Stimulated activated CD4-positive, alpha-beta T cell treated with anti-CD3 and anti-CD28 coated beads, TNF-alpha, amount 100 ng/mL, for 48 hours (primary cell): ENCODE measurements at places on chromosomes 6 and 20.

DNA sequence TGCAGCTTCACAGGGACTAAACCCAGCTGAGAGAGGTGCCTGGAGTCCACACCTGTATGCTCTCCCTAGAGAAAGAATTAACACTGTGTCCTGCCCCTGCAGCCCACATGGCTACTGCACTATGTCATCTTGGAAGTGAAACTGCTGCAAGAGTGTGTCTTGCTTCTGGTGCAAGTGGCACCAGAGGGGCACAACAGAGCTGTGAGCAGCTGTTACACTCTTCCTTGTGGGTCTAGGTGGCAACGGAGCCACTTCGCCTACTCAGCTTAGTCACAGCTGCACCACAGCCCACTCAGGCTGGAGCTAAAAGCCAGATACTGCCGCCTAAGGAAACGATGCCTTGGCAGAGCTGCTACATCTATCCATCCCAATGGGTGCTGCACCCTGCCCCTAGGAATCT is 391.4 kb downstream of the COL12A1 start:
- no peak for DNase-seq

- no peak for DNase-seq
Measured at GRCh38 chr6:122400121-122400450, 634 bp downstream of the HSF2 start.

GRCh38 chr6:134047673-134048072 is 4.8 kb downstream of the SLC2A12 start:
- no peak for DNase-seq

DNA sequence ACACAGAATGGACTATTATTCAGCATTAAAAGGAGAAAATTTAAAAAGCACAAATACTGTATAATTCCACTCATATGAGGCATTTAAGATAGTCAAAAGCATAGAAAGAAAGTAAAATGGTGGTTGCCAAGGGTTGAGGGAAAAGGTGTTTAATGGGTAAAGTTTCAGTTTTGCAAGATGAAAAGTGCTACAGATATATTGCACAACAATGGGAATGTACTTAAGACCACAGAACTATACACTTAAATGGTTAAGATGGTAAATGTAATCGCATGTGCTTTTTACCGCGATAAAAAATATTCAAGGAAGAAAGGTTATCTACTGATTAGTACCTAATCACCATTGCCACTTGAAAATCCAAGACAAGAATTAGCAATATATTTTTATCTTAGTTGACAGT is 71.8 kb upstream of the NOX3 start:
- DNase-seq = no peak

DNA sequence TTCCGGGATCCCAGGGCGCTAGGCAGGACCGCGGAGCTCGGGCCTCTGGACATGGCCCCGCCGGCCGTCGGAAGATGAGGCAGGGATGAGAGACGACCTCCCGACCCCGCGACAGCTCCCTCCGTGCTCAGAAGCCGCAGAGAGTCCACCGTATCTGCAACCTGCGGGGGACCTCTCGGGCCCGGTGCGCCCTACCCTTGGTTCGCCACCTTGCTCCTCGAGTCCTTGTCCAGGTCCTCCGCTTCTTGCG is 301 bp downstream of the PPP1R3D start:
- no peak for DNase-seq

DNA sequence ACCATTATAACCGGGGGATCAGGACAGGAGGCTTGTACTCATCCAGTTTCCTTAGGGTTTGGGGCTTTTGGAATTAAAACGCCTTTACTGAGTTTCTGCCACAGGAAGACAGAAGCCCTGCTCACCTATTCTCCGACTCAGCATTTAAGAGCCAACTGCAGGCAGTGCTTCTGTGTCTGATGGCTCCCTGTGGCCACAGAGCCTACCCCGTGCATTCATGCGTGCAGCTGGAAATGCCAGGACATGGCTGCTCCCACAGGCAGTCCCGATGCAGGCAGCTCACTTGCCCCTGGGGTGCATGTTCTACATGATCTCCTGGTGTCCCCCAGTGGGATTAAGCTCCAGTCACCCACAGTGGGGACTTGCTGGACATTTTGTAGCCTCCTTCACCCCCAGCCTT is 22.2 kb downstream of the ZNF831 start:
- no peak for DNase-seq

DNA sequence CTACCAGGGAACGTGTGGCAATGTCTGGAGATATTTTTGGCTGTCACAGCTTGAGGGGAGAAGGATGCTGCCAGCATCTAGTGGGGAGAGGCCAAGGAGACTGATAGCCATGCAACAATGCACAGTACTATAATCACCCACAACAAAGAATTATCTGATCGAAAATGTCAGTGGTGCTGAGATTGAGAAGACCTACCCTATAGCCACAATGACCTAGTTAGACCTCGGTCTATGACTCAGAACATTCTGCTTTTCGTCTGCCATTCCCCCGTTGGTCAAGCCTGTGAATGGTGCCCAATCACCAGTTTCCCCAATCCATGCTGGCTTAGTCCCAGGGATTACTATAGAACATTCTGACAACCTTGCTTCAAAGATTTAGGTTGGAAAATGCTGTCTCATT is 93.5 kb downstream of the TMEM200A start:
- no peak for DNase-seq

- DNase-seq = no peak
Measured at GRCh38 chr6:79648328-79648727, 17.2 kb downstream of the SH3BGRL2 start.

DNA sequence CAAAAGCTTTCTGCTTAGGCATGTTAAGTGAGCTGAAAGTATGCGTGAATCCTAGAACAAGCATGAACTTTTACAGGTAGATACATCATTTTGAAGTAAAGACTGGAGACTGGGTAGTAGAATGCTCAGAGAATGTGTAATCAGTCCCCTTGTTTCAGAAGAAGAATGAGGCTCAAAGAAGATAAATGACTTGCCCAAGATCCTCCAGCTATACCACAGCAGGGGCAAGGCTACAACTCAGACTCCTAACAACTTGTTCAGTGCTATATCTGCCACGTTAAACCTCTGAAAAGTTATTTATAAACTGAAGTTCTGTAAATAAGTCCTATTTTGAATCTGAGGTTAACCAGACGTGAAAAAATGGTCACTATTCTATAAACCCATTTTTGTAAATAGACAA is 2.9 kb downstream of the RIPOR2 start:
- DNase-seq = no peak

DNA sequence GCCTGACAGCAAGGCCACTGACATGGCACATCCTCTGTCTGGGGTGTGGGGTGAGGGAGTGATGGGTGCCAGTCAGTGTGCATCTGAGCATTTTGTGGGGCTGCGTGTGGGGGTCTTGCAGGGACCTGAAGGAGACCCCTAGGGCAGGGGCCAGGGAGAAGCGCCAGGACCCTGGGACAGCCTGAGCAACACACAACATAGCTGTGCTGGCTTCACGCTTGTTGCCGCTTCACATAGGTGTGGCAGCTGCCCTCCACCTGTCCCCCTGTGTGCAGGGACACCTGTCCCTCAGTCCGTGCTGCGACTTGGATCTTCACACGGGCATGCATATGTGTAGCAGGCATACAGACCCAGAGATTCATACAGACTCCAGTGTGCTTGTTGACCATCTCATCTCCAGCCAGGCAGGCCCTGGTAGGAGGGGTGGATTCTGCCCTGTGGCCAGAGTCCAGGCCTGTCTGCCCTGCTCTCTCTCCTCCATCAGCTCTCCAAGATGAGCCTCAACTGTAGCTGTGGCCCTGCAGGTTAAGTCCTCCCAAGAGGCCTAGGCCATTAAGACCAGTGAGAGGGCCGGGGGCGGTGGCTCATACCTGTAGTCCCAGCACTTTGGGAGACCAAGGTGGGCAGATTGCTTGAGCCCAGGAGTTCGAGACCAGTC is 3.2 kb upstream of the NPBWR2 start:
- no peak for DNase-seq

DNA sequence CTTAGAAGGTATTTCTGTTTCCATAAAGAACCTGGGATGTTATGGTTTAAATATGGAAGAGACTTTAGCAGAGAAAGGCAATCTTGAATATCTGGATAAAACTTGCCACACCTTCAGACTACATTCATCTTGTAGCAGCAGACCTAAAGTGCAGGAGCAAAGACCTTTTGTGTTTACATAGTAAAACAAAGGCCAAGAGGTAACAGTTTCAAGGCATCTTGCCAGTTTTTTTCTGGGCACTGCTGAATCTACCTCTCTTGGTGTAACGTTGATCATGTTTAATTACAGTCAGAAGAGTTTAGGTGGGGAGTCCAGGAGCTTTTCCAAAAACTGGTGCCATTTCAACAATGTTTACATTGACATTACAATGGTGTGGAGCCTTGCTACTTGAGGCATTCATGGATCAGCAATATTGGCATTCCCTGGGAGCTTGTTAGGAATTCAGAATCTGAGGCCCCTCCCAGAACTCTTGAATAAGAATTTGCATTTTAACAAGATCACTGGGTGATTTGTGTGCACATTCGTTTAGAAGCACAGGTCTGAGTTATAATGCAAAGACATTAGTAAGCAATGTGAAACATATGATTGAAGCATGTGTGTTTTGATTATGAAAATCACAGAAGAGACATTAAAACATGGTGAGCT is 94.5 kb downstream of the F13A1 start:
- DNase-seq = no peak

GRCh38 chr20:24211972-24212371 is 223.4 kb upstream of the GGTLC1 start:
- DNase-seq = no peak

- DNase-seq = no peak
Measured at GRCh38 chr6:110529907-110530306, 53.5 kb upstream of the SLC22A16 start.

GRCh38 chr6:117034971-117035370 is 157.9 kb downstream of the RFX6 start:
- no peak for DNase-seq

- DNase-seq = no peak
Measured at GRCh38 chr6:170160031-170160627, 130.7 kb downstream of the DLL1 start.

GRCh38 chr20:13322198-13322597 is 101.1 kb downstream of the ISM1 start:
- no peak for DNase-seq

- no peak for DNase-seq
Measured at GRCh38 chr6:2763876-2764540, 1.2 kb upstream of the WRNIP1 start.

GRCh38 chr6:64074981-64075380 is 439.4 kb downstream of the PHF3 start:
- DNase-seq = no peak

GRCh38 chr20:40433341-40433861 is 255.6 kb downstream of the MAFB start:
- no peak for DNase-seq

- DNase-seq = no peak
Measured at GRCh38 chr6:133503336-133503729, 262.2 kb downstream of the EYA4 start.

DNA sequence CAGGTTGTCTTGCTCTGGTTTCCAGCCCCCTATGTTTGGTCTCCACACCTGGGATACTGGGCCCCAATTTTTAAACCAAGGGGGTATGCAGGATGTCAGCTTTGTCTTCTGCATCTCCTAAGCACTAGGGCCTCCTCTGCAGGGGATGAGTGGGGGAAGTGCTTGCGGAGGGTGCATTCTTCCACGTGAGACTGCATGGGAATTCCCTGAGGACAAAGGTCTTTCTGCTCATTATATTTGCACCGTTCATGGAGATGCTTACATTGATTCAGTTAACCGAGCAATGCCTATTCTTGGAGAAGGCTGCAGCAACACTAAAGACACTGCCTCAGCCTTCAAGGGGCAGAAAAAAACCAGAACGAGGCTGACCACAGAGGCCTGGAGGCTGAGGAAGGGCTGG is 45.4 kb downstream of the RAB44 start:
- DNase-seq = no peak

DNA sequence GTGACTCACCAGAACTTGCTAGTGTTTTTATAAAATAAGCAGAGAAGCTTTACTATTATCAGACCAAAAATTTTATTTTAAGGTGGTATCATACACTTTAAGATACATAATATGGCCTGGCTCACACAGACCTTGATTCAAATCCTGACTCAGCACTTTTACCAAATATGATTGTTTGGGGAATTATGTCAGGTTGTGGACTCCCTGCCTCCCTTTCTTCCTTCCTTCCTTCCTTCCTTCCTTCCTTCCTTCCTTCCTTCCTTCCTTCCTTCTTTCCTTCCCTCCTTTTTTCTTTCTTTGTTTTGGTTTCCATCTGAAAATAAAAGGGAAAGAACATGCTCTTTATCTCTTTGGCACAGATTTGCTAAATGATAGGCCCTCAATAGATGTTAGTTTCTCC is 186.0 kb upstream of the MMS22L start:
- DNase-seq = no peak

- no peak for DNase-seq
Measured at GRCh38 chr6:44966449-44967092, 361.6 kb upstream of the RUNX2 start.

GRCh38 chr20:32285621-32286371 is 8.3 kb downstream of the KIF3B start:
- DNase-seq = peak; percentile 46

GRCh38 chr20:62723768-62724450 is 15.3 kb downstream of the NTSR1 start:
- DNase-seq = no peak

- DNase-seq = no peak
Measured at GRCh38 chr6:6629402-6629801, 40.9 kb downstream of the LY86 start.

DNA sequence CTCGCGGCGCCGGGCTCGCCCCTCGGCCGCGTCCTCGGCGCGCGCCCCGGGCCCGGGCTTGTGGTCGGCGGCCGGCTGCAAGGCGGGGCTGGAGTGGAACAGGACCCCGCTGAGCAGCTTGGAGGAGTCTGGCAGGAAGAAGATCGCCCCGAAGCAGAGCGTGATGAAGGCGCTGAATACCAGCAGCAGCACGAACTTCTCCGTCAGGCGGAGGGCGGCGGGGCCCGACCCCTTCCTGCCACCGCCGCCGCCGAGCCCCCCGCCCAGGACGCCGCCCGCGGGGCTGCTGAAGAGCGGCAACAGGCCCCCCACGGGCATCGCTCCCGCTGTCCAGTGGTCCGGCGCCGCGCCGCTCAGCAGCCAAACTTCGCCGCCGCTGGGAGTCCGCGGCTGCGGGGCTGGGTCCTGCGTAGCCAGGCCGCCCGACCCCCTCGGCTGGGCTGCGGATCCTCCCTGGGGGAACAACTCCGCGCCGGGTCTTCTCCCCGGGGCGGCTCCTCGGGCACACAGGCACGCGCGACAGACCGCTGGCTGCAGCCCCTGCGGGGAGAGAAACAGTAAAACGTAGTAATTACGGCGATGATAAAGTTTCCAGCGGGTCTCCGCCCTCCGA is 707 bp downstream of the MAN1A1 start:
- no peak for DNase-seq

GRCh38 chr6:148463671-148464070 is 121.0 kb downstream of the SASH1 start:
- no peak for DNase-seq
